ENCODE measurements at places on chromosomes 4 and X.

DNA sequence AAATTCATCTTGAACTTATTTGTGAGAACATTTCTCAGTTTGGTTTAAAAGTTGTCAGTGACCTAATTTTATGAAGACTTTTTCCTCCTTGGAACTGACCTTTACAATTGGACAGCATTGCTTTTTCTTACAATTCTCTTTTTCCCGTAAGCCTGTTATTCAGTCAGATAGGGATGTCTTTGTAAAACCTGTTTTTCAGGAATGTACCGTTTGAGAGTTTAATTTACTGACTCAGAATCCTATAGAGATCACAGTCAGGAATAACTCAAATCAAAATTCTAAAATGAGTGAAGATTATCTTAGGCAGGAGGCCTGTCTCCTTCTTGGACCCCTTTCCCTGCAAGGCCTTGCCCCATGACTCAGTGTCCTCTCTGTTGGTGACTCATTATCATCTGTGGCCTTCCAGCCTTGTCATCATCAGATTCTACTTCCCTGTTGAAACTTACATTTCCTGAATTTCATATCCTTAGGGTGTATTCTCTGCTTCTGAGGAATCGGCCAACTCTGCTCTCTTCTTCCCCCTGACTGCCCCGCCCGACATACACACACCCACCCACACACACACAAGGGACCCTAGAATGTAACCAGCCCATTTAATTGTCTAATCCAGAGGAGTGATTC, 99.8 kb downstream of the ARHGAP10 start:
- no peak for DNase-seq

DNA sequence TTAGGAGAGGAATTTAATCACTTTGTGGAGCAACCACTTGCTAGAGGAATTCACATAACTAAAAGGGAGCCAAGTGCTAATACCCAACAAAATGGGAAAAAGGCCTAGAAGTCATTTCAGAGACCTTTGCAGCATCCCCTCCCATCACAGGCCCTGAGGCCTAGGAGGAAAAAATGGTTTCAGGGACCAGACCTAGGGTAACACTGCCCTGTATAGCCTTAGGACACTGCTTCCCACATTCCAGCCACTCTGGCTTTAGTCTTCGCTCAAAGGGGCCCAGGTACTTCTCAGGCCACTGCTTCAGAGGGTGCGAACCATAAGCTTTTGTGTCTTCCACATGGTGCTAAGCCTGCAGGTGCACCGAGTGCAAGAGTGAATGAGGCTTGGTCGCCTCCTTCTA, 19.1 kb downstream of the SPANXN2 start:
- no peak for DNase-seq

DNA sequence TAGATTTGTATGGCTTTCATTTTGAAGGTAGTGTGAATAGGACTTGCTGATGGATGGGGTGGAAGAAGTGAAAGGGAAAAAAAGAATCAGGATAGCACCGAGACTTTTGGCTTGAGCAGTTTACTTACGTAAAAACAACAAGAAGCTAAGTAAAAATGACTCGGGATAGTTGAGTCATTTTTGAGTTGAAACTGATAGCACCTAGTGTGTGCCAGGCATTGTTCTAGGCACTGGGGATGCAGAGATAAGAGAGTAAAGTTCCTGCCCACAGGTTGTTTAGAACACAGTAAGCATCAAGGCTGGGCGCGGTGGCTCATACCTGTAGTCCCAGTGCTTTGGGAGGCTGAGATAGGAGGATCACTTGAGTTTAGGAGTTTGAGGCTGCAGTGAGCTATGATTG, 34.7 kb downstream of the ADD1 start:
- DNase-seq, result no peak

DNA sequence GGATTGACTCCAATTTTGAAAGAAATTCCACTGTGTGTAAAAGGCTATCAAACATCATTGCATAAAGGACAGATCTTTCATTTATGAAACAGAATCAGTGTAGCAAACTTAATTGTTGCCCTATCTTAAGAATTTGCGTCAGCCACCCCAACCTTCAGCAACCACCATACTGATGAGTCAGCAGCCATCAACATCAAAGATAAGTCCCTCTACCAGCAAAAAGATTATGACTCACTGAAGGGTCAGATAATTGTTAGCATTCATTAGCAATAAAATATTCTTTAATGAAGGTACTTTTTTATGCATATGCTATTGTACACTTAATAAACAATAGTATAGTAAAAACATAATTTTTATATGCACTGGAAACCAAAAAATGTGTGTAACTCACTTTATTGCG, 15.8 kb upstream of the GRSF1 start:
- DNase-seq, result no peak

- DNase-seq, result no peak
Measured at GRCh38 chr4:109701566-109702410, 1.5 kb downstream of the CASP6 start.

GRCh38 chr4:114012749-114013148, 33.3 kb upstream of the ARSJ start:
- DNase-seq, result no peak

DNA sequence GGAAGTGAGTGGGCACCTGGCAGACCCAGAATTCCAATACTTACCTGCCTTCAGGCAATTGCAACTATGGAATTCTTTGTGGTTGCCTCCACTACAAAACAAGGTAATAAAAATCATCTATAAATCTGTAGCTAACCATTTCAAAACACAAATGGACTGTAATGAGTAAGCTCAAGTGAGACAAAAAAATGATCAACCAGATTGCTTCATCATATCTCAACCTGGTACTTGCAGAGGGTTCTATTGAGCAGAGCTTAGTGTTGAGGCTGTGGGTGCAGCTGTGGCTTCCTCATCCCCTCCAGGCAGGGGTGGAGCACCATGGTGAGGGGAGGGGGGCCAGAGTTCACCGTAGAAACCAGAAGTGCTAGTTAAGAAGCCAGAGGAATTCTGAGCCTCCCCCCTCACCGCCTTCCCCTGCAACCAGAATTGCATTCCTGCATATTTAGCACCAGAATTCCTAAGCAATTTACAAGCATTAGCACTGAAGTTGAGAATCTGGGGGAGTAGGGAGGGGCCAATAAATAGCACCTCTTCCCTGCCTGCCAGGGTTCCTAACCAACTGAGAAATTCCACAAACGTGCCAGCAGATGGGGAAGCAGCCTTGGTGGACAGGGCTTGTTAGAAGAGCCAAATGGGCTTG, 11.5 kb downstream of the CTAG1A start:
- no peak for DNase-seq

DNA sequence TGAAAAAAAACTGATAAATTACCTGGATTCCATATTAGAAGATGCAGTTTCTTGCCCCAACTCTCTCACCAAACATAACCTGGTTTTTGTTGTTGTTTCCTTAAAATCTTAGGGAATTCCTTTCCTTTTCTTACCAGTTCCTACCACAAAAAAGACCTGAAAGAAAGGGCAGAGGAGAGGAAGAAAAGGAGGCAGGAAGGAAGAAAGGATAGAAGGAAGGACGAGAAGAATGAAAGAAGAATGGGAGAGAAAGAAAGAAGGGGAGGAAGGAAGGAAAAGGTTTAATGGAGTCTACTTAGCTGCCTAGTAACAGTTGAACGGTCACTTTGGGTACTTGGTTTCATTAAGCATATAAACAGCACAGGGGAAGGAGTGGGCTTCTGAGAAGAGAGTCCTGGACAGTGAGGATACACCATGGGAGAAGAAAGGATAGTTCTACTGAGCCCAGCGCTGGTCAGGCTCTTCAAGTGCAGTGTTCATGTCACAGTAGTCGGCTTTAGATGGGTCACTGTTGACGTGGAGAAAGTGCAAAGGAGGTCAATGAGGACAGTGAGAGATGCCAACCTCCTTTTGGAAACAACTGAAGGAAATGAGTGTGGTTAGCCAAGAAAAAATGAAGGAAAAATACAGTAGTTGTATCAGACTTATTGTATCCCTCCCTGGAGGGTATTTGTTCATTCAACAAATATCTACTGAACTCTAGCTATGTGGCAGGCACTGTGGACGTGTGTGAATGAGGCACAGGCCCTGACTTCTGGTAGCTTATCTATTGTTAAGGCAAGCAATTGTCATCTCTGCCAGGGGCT, 1.1 kb upstream of the CHIC2 start:
- DNase-seq, result no peak

DNA sequence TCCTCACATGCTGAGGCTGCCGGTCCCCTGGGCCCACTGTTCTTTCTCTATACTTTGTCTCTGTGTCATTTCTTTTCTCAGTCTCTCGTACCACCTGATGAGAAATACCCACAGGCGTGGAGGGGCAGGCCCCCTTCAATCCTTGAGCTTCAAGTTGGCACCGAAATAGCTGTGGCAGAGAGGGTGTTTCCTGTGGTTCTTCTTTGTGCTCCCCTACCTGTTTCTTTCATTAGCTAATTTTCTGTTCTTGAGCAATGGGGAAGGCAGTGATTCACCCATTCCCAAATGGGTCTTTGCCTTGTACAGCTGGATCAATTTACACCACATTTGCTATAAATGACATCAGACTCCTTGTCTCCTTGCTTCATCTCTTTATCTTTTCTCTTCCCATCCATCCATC, 2.1 kb upstream of the CYSLTR1 start:
- no peak for DNase-seq

GRCh38 chr4:2672082-2672481, 84.1 kb downstream of the TNIP2 start:
- no peak for DNase-seq

GRCh38 chr4:7068883-7069282, 1.0 kb upstream of the GRPEL1 start:
- no peak for DNase-seq

- no peak for DNase-seq
Measured at GRCh38 chrX:132592880-132593279, 104.0 kb upstream of the MBNL3 start.

DNA sequence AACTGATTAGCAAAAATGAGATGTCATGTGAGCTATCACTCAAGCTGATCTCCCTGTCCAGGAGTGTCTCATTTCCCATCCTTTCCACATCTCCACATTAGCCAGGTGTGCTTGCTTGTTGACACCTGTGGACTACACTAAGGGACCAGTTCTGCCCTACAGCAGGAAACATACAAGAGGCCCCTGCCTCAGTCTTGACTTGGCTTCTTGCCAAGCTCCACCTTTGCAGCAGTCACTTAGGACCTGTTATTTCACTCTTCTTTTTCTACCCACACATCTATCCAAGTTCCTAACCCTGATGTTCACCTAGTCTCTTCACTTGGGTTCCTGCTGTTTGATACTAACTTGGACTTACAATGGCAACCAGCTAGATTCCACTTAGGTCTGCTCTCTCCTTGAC, 13.2 kb downstream of the FRMD7 start:
- DNase-seq, result no peak

DNA sequence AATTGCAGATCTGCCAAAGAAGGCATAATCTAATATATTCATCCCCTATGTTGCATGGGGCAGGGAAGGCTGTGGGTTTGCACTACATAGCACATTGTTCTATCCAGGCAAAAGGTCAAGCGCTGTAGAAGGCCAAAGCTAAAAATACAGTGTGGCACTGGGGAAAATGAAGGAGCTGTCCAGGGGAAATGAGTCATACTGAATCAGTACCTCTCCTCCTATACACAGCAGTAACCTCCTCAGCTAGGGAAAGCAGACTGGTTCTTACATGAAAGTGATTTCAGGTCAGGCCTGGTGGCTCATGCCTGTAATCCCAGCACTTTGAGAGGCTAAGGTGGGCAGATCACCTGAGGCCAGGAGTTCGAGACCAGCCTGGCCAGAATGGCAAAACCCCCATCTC, 31.0 kb upstream of the SLC25A4 start:
- DNase-seq, result no peak

DNA sequence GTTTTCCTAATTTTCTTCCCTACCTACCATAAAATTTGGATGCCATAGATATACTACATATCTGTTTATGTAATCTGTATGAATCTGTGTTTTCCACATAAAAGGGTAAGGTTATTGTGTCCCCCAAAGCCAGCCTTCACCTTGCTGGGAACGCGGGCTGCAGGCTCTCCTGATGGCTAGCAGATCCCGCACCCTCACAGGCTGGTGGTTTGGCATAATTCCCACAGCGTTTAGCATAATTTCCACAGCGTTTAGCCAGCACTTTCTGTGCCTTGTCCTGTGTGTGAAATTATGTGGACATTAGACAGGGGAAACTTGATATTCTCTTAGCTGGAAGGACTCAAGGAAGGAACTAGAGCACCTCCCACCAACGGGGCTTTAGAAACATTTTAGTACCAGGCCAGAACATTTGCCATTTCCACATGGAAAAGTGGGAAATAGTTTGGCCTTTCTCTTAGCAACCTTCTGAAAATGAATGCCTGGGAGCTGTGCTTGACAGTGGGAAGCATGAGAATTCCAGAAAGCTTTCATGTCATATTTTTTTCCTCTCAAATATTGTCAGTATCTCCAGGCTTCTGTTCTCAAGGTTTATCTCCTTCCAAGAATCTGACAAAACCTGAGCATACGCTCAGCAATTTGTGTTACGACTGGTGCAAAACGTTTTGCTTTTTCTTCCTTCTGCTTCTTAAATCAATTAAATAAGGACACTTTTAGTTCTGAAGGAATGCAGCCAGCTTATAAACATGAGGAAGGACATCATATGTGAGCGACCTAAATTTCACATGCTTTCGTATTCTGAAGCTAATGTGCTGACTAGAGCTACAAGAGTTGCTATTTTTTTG, 67.9 kb downstream of the STK32B start:
- no peak for DNase-seq

GRCh38 chrX:150465881-150466775, 102.3 kb upstream of the MTM1 start:
- no peak for DNase-seq

DNA sequence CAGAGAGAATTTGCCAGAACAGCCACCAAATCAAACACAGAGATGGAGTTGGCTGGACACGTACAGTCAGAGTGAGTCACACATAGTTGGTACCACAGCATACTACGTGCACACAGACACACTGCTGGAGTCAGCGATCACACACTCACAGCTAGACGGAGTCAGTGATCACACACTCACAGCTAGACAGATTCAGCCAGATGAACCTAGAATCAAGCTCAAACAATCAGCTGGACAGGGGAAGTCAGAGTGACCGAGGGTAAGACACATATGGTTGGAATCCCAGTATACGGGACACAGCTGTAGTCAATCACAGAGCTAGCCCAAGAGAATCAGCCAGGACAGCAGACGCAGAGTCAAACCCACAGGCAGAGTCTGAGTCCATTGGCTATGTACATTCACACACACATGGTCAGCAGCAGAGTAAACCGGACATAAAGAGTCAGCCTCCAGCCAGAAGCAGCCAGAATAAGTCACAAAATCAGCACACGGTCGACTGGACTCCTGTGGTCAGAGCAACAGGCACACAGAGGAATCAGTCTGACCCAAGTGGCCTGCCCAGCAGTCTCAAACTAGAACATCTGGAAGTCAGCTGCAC, 4.6 kb downstream of the SLC38A5 start:
- no peak for DNase-seq

- DNase-seq, result no peak
Measured at GRCh38 chr4:37908488-37909331, 17.8 kb downstream of the TBC1D1 start.

- no peak for DNase-seq
Measured at GRCh38 chr4:189530848-189531247, 409.8 kb upstream of the FRG1 start.

- DNase-seq, result no peak
Measured at GRCh38 chr4:5003372-5003857, 15.8 kb downstream of the CYTL1 start.

- no peak for DNase-seq
Measured at GRCh38 chr4:119643306-119644042, 14.9 kb upstream of the PDE5A start.

Measured in stimulated activated CD8-positive, alpha-beta memory T cell treated with anti-CD3 and anti-CD28 coated beads, Interleukin-7, amount 100 ng/mL, for 1 hour (primary cell).